Right kidney (tissue), 9 donors: ENCODE measurements at places on chromosomes 2 and 18.
A peak's percentile ranks its signal among the peaks of the same experiment; 100 is the strongest.

DNA sequence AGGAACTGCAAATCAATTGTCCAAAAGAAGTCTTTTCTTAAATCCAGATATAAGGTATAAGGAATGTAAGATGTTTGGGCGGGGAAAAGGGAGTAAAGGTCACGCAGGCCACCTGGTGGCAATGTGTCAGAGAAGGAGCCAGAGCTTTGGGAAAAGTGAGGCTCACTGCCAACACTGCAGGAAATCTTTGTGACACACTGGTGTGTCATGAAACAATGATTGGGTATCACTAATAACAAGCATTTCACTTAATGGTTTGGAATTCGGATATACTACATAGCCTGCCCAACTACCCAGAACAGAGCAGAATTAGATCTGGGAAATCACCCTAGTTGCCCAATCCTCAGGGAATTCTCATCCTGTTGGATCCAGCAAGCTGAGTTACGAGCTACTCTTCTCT, 61.0 kb downstream of the RBMS1 start:
- no peak for DNase-seq

DNA sequence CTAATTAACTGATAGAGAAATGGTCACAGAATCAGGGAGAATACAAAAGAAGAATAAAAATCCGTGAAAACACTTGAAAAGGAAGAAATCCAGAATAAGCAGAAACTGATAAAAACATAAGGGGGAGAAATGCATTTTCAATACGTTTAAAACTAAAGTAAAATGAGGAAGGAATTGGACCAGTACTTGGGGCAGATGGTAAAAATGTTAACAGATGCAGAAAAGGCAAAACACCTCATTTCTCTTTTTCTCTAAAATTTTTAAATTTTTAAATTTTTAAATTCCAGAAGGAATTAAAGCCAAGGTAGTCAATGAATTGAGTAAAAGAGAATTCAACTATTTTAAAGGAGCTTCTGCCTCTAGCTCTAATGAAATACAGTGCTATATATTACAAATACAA, 353.9 kb downstream of the METTL4 start:
- no peak for DNase-seq

DNA sequence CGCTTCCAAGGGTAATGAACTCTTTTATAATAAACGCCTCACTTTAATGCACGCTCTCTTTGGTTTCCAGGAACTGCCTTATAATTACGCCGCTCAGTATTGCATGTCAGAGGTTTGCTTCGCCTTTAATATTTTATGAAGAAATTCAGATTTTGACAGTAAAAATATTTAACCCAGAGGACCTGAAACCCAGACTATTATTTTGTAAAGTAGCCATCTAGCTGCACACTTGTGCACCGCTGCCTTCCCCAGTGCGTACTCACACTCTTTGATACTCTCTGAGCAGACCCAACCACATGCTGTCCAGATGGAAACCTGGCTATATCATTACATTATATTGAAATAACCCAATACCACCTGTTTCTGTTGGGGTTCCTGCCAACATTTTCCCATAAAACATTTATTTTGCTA, 270.1 kb downstream of the C1D start:
- no peak for DNase-seq

DNA sequence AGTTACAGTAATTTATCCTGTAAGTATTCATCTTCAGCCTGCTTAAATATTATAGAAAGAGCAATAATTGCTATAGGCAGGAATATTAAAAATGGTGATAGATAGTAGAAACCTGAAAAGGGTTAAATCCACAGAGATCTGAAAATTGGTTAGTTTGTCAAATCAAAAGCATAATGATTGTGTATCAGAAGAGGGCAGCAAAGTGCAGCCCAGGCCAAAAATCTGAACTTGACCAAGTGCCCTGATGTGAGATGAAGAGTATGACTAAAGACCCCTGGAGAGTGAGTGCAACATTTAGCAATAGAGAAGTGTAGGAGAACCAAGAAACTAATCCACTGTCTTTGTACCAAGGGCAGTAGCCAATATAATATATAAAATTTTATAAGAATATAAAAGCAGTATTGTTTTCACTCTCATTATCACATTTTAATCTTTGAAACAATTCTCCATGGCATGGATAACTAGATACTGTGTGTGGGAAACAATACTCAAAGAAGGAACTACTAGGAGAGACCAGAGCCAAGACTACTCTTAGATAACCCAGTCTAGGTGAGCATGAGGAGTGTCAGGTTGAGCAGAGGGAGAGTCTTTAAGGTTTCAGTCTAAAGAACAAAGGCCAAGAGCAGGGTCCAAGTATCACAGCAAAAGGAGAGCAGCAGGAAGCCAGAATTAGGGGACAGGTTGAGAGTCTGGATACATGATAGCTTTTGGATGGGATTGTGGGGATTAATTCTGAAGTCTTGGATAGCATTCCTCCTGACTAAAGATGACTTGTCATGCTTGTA, 148.7 kb downstream of the CALCRL start:
- no peak for DNase-seq

DNA sequence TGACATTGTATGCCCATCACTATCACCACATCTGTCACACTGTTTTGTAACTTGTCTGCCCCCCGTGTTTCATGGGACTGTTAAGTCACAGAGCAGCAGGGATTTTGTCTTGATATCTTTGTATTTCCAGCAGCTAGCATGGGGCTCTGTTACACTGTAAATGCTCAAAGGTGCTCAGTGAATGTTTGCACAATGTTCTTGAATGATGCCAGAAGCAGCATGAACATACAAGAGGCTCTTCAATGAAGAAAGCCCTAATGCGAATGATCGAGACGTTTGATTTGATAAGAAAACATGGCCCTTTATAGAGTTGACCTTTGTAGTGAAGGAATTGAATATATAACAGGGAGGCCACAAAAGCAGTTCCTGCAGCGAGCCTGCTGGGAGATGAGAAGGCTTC, 120.9 kb upstream of the TTC39C start:
- DNase-seq, result no peak

- no peak for DNase-seq
These were observed 33.1 kb downstream of the NGEF start for GRCh38 chr2:232979871-232980461.

- DNase-seq, result no peak
These were observed 35.0 kb downstream of the CERKL start for GRCh38 chr2:181621779-181622490.

GRCh38 chr2:49111006-49111405, 43.3 kb downstream of the FSHR start:
- no peak for DNase-seq

DNA sequence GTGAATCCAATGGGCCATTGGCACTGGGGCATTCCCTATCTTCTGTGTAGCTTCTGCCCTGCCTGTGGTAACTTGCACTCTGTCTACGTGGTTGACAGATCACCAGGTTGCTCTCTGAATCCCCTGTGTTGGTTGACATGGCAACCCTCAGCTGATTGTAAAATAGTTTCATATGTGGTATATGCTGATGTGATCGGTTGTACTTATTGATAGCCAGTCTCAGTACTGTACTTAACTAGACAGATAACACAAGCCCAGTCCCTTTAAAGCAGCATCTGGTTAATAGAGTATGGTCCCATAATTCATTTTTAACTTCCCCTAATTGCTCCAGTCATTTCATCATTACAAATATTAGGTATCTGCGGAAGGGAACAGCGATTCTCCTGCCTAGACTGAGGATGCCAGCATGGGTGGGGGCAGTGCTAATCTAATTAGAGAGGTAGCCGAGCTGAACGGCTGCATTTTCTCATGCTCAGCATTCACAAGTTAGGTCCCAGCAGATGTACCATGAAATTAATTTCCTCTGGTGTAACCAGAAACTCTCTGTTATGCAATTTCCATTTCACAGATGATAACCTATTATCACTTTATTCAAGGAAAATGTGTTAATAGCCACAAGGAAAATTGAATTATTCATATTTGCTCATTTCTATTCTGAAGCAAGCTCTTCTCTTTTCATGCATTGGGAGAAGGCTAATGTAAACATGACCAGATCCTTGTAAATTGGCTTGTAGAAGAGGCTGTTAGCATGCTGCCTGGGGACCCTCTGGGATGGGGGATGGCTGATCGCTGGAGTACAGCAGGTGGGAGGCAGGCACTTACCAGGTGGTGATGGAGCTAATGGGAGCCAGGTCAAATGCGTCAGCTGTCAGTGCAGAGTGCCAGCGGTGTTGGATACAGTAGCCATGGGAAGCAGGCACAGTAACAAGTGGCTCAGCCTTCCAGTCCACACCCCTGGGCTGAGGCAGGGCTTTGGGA, 608.3 kb downstream of the GALR1 start:
- DNase-seq, result peak; percentile 42

- DNase-seq, result no peak
These were observed 66.5 kb upstream of the TLK1 start for GRCh38 chr2:171227066-171227782.

GRCh38 chr2:175175320-175175719, 6.2 kb downstream of the ATP5MC3 start:
- DNase-seq, result no peak

DNA sequence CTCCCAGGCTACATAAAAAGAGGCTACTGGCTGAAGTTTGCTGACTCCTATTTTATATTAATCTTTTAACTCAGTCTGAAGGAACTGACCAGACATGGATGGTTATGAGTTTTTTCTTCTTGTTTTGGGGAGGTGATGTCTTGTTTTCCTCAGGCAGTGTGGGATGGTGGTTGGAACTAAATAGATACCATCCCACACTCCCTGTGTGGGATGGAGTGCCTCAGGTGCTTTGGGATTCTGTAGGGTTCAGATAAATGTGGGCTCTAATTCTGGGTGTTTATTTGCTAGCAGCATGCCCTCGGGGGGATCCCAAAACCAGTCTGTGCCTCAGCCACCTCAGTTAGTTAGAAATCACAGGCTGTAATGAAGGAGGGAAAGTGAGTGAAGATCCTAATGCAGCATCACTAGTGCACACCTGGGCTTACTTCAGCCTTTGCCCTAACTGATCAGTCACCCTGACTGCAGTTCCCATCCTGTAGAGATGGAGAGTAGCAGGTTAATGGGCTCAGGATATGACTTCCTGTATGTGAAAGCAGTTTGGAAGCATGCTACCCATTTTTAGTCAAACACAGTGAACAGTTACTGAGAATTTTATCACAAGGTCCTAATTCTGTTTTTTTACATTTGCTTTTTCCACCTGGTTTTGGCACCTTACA, 132.2 kb downstream of the SPTBN1 start:
- DNase-seq, result no peak

GRCh38 chr2:72846171-72847095, 20.6 kb upstream of the EXOC6B start:
- DNase-seq, result no peak

DNA sequence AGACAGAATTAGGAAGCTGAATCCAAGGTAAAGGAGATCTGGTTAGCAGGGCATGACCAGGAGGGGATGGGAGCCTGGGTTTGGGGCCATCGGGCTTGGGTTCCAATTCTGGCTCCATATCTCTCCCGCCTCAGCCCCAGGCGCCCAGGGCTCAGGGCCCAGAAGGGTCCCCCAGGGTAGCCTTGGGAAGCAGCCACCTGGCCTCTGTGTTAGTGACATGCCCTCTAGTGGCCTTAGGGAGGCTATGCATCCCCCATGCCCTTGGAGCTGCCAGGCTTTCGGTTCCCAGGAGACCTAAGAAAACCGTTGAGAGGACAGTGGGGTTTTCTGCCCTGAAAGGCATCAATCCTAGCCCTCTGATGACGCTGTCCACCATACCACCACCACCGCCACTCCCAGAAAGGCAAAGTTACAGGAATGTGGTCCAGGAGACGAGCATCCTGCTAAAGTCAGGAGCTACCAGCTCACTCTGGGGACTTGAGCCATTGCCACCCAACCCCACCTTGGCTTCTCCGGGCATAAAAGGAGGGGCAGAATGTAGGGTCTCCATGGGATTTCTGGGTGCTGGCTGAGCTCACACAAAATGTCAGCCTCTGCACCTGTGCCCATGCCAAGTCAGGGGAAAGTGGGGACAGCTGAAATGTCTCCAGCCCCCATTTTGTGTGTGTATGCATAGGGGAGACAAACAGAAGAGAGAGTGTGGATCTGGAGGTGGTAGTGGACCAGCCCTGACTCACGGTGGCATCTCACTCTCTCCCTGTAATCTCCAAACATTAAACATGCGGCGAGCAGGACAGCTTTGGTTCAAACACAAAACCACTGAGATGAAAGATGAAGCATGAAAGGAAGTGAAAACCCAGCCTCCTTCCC, 56.5 kb downstream of the EMX1 start:
- DNase-seq, result no peak

- DNase-seq, result no peak
These were observed 102.6 kb downstream of the HS6ST1 start for GRCh38 chr2:128215897-128216642.

DNA sequence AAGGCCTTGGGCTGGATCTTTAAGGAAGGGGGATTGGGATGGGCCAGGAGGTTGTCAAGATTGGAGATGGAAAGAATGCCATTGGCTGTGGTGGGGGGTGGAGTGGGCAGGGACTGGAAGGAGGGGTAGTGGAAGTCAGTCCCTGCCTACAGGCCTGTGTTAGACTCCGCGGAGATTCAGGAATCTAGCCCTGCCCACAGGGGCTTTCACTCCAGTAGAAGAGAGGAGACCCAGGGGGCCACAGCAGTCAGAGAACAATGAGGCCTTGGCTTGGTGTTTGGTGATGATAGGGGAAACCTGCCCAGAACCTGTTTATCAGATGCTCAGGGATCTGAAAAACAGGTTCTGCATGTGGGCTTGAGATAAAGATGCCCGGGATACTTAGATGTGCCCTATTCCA, 6.1 kb downstream of the STEAP3 start:
- DNase-seq, result no peak

GRCh38 chr2:241339839-241340630, 16.1 kb upstream of the FARP2 start:
- no peak for DNase-seq

- no peak for DNase-seq
These were observed 377.4 kb upstream of the CRIM1 start for GRCh38 chr2:35978218-35978617.

GRCh38 chr2:237207646-237208045, 122.0 kb downstream of the COPS8 start:
- DNase-seq, result no peak

- DNase-seq, result peak; percentile 79
These were observed at the start of gene DRC1 for GRCh38 chr2:26401739-26402541. Gene DRC1 (plus strand): TSS chr2:26401920. CDS start chr2:26401990, 70 bp downstream.

DNA sequence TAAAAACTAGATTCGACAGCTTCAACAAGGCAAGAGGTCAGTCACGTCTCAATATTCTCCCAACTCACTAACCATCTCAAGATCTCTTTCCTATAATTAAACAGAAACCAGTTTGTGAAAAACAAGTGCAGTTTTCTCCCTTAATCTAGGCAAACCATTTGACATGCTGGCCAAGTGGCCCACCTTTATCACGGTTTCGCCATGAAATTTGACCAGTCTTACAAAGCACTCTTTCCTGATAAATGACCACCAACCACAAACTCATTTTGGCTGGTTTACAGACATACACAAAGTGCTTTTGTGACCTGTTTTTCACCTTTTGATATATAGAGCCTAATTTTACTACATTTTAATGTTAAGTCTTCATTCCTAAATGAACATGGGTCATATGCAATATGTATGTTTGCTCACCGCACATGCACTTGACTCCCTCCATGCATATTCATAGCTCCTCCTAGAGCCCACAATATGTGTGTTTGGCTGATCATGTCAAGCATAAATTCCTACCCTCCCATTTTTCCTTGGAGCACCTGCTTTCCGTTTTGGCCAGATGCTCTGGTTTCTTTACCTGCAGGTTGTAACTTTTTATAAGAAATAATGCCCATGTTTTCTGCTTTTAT, 385.1 kb downstream of the RAD51AP2 start:
- no peak for DNase-seq

GRCh38 chr18:50266248-50266704, at the start of gene CFAP53:
Gene CFAP53 (minus strand): TSS chr18:50266495. CDS start chr18:50266404, 91 bp downstream.
- peak; percentile 82 for DNase-seq
